ENCODE measurements at places on chromosomes 7 and 10. TPM values are rescaled to one million over a fixed set of nuclear protein-coding genes. Genes with fewer than 3 reads are reported as not detected.

FAM237B gene
- not detected for total RNA-seq

GNAT3 gene
- total RNA-seq = not detected

GRM3 gene
- total RNA-seq = not detected

ATG9B gene
- not detected for total RNA-seq

CYP2C18 gene
- not detected for total RNA-seq

NXPH1 gene
- 0.32 TPM for total RNA-seq

ELAPOR2 gene
- total RNA-seq = 1.1 TPM
